ENCODE measurements at places on chromosomes 11 and 22. TPM values are rescaled to one million over a fixed set of nuclear protein-coding genes. Genes with fewer than 3 reads are reported as not detected.

PNPLA2 gene
- 67.9 TPM for polyA plus RNA-seq

TREH gene
- 10.2 TPM for polyA plus RNA-seq

EIF3L gene
- polyA plus RNA-seq: 376 TPM

PKDREJ gene
- polyA plus RNA-seq: 0.15 TPM

KMT2A gene
- polyA plus RNA-seq: 5.6 TPM

SEPTIN3 gene
- 0.49 TPM for polyA plus RNA-seq

LYVE1 gene
- polyA plus RNA-seq: 10.0 TPM

P4HA3 gene
- 0.39 TPM for polyA plus RNA-seq

LARGE2 gene
- 29.8 TPM for polyA plus RNA-seq

SMTNL1 gene
- not detected for polyA plus RNA-seq

PGA5 gene
- polyA plus RNA-seq: not detected

C22orf31 gene
- not detected for polyA plus RNA-seq

SPDYC gene
- 0.43 TPM for polyA plus RNA-seq

GLB1L3 gene
- polyA plus RNA-seq: 0.17 TPM

GAL3ST3 gene
- polyA plus RNA-seq: 7.6 TPM

PRAME gene
- polyA plus RNA-seq: 4.0 TPM

BCO2 gene
- 6.9 TPM for polyA plus RNA-seq

KIAA1671 gene
- 7.3 TPM for polyA plus RNA-seq

APOA1 gene
- 2.0 TPM for polyA plus RNA-seq

CD81 gene
- polyA plus RNA-seq: 827 TPM

FLRT1 gene
- 1.5 TPM for polyA plus RNA-seq

ADM2 gene
- 10.6 TPM for polyA plus RNA-seq

PKNOX2 gene
- 1.5 TPM for polyA plus RNA-seq

GLYATL1 gene
- 199 TPM for polyA plus RNA-seq

All from kidney (tissue), 22 donors.